ENCODE measurements at places on chromosomes 13 and 19.

DNA sequence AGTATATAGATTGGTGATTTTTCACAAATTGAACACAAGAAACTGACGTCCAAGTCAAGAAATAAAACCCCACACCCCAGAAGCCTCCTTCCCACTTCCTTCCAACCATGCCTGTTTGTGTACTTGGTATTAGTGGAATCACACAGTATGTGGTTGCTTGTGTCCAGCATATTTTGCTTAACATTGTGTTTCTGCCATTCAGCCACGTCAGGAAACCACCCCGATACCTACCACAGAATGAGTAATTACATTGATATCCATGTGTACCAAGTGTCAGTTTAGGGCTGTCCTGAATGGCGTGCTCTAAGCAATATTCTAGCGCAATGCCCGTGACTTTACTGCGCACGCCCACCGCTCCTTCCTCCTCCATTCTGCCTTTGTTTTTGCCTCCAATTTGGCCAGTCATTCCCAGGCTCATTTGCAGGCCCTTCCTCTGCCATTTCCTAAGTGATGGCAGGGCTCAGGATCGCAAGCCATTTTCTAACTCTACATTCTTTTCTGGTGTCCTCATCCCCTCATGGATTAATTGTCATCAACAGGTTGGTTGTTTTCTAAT is 25.9 kb upstream of the MPHOSPH8 start:
- DNase-seq: no peak

DNA sequence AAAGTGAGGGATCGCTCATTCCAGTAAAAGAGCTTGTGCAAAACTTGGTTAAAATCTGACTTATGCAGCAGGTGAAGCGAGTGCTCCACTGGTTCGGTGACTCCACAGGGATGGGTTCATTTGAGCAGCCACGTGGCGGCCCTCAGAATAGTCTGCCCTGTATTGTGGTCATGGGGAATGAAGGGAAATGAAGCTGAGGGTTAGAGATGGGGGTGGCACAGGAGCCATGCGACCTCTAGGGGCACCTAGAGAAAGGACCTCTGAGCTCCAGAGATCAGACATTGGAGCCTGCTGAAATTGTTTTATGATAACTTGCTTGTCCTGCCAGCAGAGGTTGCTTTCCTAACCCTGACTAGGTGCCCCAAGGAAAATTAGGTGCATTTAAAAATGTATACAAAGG is 26.6 kb downstream of the CBY2 start:
- DNase-seq: no peak

DNA sequence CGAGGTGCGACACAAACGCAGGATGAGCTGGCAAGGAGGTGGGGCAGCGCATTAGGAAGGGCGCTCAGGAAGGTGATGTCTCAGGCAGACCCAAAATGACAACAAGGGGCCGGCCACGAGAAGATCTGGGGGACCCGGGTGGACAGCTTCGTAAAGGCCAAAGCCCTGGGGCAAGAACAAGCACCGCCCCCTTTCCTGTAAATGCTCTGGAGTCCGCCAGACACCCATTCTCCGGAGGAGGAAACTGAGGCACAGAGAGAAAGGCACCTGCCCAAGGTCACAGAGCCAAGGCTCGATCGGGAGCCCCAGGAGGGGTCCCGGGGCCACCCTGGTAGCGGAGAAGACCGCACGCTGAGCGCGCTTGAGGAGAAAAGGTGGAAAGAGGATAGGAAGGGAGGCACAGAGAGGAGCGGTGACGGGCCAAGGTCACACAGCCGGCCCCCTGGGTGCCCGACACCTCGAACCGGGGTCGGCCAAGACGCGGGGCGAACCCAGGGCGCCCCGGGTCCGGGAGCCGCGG is 571 bp downstream of the SAFB2 start:
- no peak for DNase-seq

- DNase-seq: no peak
Observed at GRCh38 chr13:96032717-96033116, 20.5 kb downstream of the UGGT2 start.

GRCh38 chr19:23925285-23925684 is 10.6 kb downstream of the ZNF726 start:
- no peak for DNase-seq

All from stimulated activated CD8-positive, alpha-beta memory T cell treated with anti-CD3 and anti-CD28 coated beads, Interleukin-7, amount 100 ng/mL, for 1 hour (primary cell).